ENCODE measurements at places on chromosomes 5 and 9. TPM values are rescaled to one million over a fixed set of nuclear protein-coding genes. Genes with fewer than 3 reads are reported as not detected.

DNA sequence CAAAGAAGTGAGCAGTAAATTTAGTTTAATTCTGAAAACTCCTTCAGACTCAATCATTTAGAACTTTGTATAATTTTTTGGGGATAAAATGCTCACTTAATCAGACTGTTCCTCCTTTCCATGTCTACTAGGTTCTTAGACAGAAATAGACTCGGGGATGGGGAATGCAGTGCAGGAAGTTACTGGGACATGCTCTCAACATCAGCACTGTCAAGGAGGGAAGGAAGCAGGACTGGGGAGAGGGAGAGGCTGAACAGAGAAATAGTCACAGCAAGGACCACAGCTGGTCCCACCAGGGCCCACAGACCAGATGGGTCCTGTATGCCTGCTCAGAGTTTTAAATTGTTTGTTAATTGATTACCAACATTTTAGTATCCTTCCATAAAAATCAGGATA lies 310.1 kb upstream of the MSX2 start:
- H3K4me1 ChIP-seq = peaks cover 11% of the 10 kb centered on the region
- H3K36me3 ChIP-seq = no peaks in the 10 kb centered on the region
- no peak for DNase-seq

DNA sequence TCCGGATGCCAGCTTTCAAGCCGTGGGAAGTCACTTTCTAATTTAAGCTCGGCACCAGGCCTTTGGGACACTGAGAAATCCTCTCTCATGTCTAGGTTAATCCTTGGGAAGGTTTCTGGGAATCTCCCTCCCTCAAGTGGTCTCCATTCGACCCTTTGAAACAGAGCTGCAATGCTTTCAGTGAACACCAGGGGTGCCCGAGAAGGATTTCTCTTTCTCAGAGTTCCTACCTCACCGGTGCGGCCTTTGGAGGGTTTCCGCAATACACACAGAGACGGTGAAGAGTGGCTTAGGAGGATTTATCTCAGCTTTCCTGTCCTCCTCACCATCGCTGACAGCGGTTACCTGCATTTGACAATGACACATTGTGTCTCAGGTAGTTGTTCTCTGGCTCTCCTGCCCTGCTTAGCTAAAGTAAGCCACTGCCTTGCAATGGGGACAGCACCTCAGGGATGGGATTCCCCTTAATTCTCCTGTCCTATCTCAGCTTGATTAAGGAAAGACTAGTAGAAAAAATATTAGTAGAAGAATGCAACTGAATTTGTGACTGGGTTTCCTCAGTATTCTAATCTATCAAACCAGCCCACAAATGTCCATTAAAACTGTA lies 180.6 kb downstream of the GABRG2 start:
- no peak overlapping the region for H3K4me3 ChIP-seq
- no peaks in the 10 kb centered on the region for H3K36me3 ChIP-seq
- H3K4me1 ChIP-seq = no peaks in the 10 kb centered on the region
- DNase-seq = no peak
- no peaks in the 10 kb centered on the region for H3K27me3 ChIP-seq
- no peak overlapping the region for H3K27ac ChIP-seq

GRCh38 chr5:5721881-5722280 lies 299.4 kb downstream of the ICE1 start:
- H3K36me3 ChIP-seq = no peaks in the 10 kb centered on the region
- H3K27ac ChIP-seq = no peak overlapping the region
- no peak overlapping the region for H3K4me3 ChIP-seq
- no peaks in the 10 kb centered on the region for H3K4me1 ChIP-seq
- DNase-seq = no peak

- DNase-seq = no peak
- peaks cover 13% of the 10 kb centered on the region for H3K4me1 ChIP-seq
- no peak overlapping the region for H3K27ac ChIP-seq
- no peaks in the 10 kb centered on the region for H3K27me3 ChIP-seq
- no peaks in the 10 kb centered on the region for H3K36me3 ChIP-seq
These were observed 62.5 kb downstream of the GIN1 start for GRCh38 chr5:103057208-103058130.

- peaks cover 20% of the 10 kb centered on the region for H3K27me3 ChIP-seq
- no peaks in the 10 kb centered on the region for H3K4me1 ChIP-seq
- no peaks in the 10 kb centered on the region for H3K36me3 ChIP-seq
These were observed 79.9 kb upstream of the NEURL1B start for GRCh38 chr5:172561151-172561550.

- no peaks in the 10 kb centered on the region for H3K27me3 ChIP-seq
- H3K36me3 ChIP-seq = no peaks in the 10 kb centered on the region
- H3K4me1 ChIP-seq = no peaks in the 10 kb centered on the region
- DNase-seq = no peak
- no peak overlapping the region for H3K4me3 ChIP-seq
- no peak overlapping the region for H3K27ac ChIP-seq
These were observed 1808.8 kb upstream of the ACO1 start for GRCh38 chr9:30575691-30576090.

- peaks cover 13% of the 10 kb centered on the region for H3K27me3 ChIP-seq
- no peak for DNase-seq
- no peak overlapping the region for H3K4me3 ChIP-seq
- H3K36me3 ChIP-seq = no peaks in the 10 kb centered on the region
- peaks cover 21% of the 10 kb centered on the region for H3K4me1 ChIP-seq
These were observed 79.1 kb downstream of the UGCG start for GRCh38 chr9:111975709-111976108.

GRCh38 chr5:120365656-120366446 lies 98.2 kb upstream of the PRR16 start:
- H3K27ac ChIP-seq = no peak overlapping the region
- H3K36me3 ChIP-seq = no peaks in the 10 kb centered on the region
- no peaks in the 10 kb centered on the region for H3K27me3 ChIP-seq
- no peaks in the 10 kb centered on the region for H3K4me1 ChIP-seq
- DNase-seq = no peak
- H3K4me3 ChIP-seq = no peak overlapping the region

GRCh38 chr9:78103971-78104433 lies 72.4 kb upstream of the GNAQ start:
- peak overlapping the region; percentile 50 for H3K4me3 ChIP-seq
- H3K27ac ChIP-seq = no peak overlapping the region
- peaks cover 43% of the 10 kb centered on the region for H3K4me1 ChIP-seq
- H3K36me3 ChIP-seq = peaks cover 12% of the 10 kb centered on the region
- no peaks in the 10 kb centered on the region for H3K27me3 ChIP-seq
- peak; percentile 45 for DNase-seq

- no peak overlapping the region for H3K27ac ChIP-seq
- no peak for DNase-seq
- H3K36me3 ChIP-seq = no peaks in the 10 kb centered on the region
- no peak overlapping the region for H3K4me3 ChIP-seq
- H3K4me1 ChIP-seq = no peaks in the 10 kb centered on the region
These were observed 82.0 kb downstream of the ADGRV1 start for GRCh38 chr5:90640484-90641059.

GRCh38 chr9:124208571-124208970 lies 49.2 kb upstream of the NEK6 start:
- peaks cover 3% of the 10 kb centered on the region for H3K36me3 ChIP-seq
- H3K27me3 ChIP-seq = peaks cover 26% of the 10 kb centered on the region
- H3K27ac ChIP-seq = no peak overlapping the region
- H3K4me1 ChIP-seq = peaks cover 79% of the 10 kb centered on the region

- DNase-seq = no peak
- peaks cover 36% of the 10 kb centered on the region for H3K4me1 ChIP-seq
- peaks cover 1% of the 10 kb centered on the region for H3K36me3 ChIP-seq
- peaks cover 33% of the 10 kb centered on the region for H3K27me3 ChIP-seq
These were observed 107.2 kb downstream of the PDE4D start for GRCh38 chr5:59786334-59786805.

DNA sequence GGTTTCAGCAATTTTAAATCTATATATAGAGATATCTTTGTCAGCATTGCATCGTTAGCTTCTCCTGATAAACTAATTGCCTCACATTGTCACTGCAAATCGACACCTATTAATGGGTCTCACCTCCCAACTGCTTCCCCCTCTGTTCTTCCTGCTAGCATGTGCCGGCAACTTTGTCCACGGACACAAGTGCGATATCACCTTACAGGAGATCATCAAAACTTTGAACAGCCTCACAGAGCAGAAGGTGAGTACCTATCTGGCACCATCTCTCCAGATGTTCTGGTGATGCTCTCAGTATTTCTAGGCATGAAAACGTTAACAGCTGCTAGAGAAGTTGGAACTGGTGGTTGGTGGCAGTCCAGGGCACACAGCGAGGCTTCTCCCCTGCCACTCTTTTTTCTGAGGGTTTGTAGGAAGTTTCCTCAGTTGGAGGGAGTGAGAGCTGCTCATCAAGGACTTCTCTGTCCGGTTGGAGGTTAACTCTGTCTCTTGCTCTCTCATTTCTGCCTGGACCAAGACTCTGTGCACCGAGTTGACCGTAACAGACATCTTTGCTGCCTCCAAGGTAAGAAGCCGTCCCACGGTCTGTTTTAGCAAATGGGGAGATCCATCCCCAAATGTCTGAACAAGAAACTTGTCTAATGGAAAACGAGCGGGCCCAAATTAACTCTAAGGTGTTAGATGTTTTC lies at the start of gene IL4:
IL4 (plus strand) TSS at position 51 of the 692 bp plus-strand sequence; CDS start at position 113, 62 bp downstream.
- peak within 1 kb of the TSS; percentile 85 for H3K4me3 ChIP-seq
- peaks cover 4% of the 10 kb centered on the region for H3K27me3 ChIP-seq
- peak within 1 kb of the TSS; percentile 85 for H3K27ac ChIP-seq
- no peaks in the 10 kb centered on the region for H3K36me3 ChIP-seq
- peaks cover 42% of the 10 kb centered on the region for H3K4me1 ChIP-seq
- DNase-seq = no peak

DNA sequence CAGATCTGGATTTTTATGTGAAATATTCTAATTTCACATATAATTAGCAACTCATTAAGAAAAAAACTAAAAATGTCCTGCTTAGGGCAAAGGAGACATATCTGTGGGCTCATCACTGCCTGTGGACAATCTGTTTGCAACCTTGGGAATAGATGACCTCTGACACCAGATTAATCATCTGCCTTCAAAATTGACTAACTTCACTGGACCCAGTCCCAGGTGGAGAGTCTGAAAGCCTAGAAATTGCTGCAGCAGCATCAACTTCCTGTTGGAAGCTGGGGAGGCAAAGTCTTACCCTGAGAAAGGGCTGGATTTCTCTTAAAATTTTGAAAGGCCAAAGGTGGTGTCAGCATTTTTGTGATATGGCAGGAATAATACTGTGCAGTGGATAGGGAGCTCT lies 76.3 kb upstream of the TNC start:
- no peaks in the 10 kb centered on the region for H3K36me3 ChIP-seq
- DNase-seq = no peak
- H3K4me1 ChIP-seq = no peaks in the 10 kb centered on the region
- H3K4me3 ChIP-seq = no peak overlapping the region
- peaks cover 56% of the 10 kb centered on the region for H3K27me3 ChIP-seq
- H3K27ac ChIP-seq = no peak overlapping the region

DNA sequence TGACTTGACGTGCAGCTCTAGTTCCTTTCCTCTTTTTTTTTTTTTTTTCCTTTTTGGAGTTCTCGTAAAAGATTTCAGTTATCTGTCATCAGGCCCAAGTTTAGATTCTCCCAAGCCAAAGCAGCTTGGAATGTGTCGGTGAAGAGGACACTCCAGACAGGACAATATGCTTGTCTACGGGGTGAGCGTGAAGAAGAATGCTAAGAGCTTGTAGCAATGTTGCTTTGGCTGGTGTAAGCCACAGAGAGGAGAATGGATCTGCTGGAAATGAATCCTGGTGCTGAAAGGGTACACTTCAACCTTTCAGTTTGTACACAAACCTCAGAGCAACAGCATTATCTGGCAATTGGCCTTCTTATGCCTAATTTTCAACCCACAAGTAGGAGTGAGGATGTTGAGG lies 92.4 kb downstream of the ISL1 start:
- DNase-seq = no peak
- H3K4me1 ChIP-seq = no peaks in the 10 kb centered on the region
- H3K4me3 ChIP-seq = no peak overlapping the region
- no peaks in the 10 kb centered on the region for H3K36me3 ChIP-seq
- H3K27me3 ChIP-seq = no peaks in the 10 kb centered on the region

DNA sequence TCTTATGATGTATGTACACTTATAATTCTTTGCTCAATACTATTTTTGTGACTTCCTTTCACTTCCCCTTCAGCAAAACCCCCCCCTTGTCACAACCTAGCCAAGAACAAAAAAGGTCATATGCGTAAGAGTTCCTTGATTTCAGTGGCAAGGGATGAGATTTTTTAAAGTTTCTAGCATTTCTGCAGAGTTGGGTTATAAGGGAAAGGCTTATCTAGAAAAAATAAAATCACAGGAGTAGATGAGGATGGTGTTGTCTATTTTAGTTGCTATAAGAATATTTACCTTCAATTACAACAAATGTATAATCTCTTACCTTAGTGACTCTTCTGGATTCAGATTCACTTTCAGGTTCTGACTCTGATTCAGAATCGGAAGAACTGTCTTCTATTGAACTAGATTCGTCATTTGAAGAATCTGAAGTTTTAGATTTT lies 184.6 kb downstream of the AP3B1 start:
- no peaks in the 10 kb centered on the region for H3K27me3 ChIP-seq
- no peak overlapping the region for H3K4me3 ChIP-seq
- no peaks in the 10 kb centered on the region for H3K4me1 ChIP-seq

GRCh38 chr5:61180886-61181285 lies 18.6 kb upstream of the SMIM15 start:
- no peak overlapping the region for H3K4me3 ChIP-seq
- no peaks in the 10 kb centered on the region for H3K4me1 ChIP-seq
- DNase-seq = no peak
- H3K27me3 ChIP-seq = no peaks in the 10 kb centered on the region
- no peak overlapping the region for H3K27ac ChIP-seq
- H3K36me3 ChIP-seq = no peaks in the 10 kb centered on the region

DNA sequence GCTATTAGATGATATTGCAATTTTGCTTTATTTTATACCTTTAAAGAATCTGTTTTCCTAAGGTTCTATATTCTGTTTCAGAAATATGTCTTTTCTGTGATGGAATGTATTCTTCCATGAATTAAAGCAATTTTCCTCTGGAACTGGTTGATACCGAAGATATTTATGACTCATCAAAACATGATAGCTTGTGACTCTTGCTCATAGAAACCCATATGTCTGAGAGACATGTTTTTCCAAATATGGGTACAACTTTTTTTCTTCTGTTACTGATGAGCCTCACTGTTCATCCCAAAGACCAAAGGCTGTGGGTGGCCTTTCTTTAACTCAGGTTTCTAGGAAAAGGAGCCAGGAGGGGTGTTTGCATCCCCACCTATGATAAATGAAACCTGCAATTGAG lies 126.1 kb upstream of the PAPPA start:
- H3K4me1 ChIP-seq = no peaks in the 10 kb centered on the region
- no peaks in the 10 kb centered on the region for H3K27me3 ChIP-seq
- no peak overlapping the region for H3K27ac ChIP-seq
- H3K4me3 ChIP-seq = no peak overlapping the region

GRCh38 chr5:41527201-41527779 lies 16.9 kb upstream of the PLCXD3 start:
- DNase-seq = no peak
- no peak overlapping the region for H3K4me3 ChIP-seq
- H3K27ac ChIP-seq = no peak overlapping the region
- H3K27me3 ChIP-seq = no peaks in the 10 kb centered on the region
- H3K36me3 ChIP-seq = no peaks in the 10 kb centered on the region
- H3K4me1 ChIP-seq = no peaks in the 10 kb centered on the region

The PLPP7 gene
- 0.31 TPM for total RNA-seq

The RXFP3 gene
- not detected for total RNA-seq

The SPATA31D4 gene
- total RNA-seq = not detected

The MELK gene
- total RNA-seq = 51.4 TPM

The PRLR gene
- not detected for total RNA-seq

The SH3GL2 gene
- not detected for total RNA-seq

The INSYN2B gene
- total RNA-seq = not detected

The OR1J2 gene
- not detected for total RNA-seq

Measured in activated T-cell treated with anti-CD3 and anti-CD28 coated beads, Interleukin-2, amount 50 U/mL, for 72 hours (primary cell).